Foreskin keratinocyte (primary cell): ENCODE measurements at places on chromosomes 2 and 18. TPM values are rescaled to one million over a fixed set of nuclear protein-coding genes. Genes with fewer than 3 reads are reported as not detected.

The RAX gene
- total RNA-seq = not detected in 2 replicates

The DOCK10 gene
- total RNA-seq = 8.7 and 9.8 TPM in 2 replicates

The SLC16A14 gene
- total RNA-seq = 0.81 and 0.92 TPM in 2 replicates

The CMPK2 gene
- 10.5 and 18.3 TPM in 2 replicates for total RNA-seq

The DPP4 gene
- total RNA-seq = 0.99 and 2.8 TPM in 2 replicates
